ENCODE measurements at places on chromosomes 12 and 14. TPM values are rescaled to one million over a fixed set of nuclear protein-coding genes. Genes with fewer than 3 reads are reported as not detected.

GRCh38 chr14:102949801-102950451 is 27.5 kb downstream of the AMN start:
- no peak for DNase-seq

PRORP gene
- 44.8 TPM for total RNA-seq

- no peak for DNase-seq
Observed at GRCh38 chr14:65128096-65128495, 25.8 kb upstream of the MAX start.

DNA sequence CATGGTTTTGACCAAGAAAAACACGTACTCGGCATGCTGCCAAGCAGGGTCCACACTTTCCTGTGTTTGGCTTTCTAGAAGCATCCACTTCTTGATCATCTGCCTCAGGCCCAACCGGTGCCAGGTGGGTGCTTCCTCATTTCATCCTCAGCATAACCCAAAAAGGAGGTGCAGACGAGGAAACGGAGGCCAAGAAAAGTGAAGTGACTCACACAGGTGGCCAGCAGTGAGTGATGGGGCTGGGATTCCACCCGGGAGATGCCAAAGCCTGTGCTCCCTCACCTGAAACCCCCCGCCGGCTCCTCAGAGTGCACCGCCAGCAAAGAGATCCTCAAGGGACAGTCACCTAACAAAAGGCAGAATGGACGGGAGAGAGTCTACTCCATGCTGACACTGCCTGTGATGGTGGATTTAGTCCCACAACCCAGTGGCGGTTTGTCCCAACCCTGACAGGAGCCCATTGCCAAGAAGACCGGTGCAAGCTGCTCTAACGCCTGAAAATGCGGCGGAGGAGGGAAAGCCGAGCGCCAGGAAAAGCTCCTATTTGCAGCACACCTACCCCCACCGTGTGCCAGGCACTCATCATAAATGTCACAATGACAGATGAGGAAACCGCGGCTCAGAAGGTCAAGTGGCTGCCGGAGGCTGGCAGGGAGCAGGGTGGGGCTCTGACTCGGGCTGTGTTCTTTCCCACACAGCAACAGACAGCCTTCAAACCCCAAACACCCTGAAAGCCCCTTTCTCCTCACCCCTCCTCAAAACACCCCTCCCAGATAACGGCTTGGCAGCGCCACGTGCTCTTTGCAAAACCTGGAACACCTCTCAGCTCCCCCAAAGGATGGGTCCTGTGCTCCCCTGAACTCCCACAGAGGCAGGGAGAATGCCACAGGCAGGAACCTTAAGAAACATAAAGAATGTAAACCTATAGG is 18.8 kb downstream of the BCL11B start:
- no peak for DNase-seq

GRCh38 chr12:79655036-79655435 is 35.7 kb downstream of the PAWR start:
- no peak for DNase-seq

DNA sequence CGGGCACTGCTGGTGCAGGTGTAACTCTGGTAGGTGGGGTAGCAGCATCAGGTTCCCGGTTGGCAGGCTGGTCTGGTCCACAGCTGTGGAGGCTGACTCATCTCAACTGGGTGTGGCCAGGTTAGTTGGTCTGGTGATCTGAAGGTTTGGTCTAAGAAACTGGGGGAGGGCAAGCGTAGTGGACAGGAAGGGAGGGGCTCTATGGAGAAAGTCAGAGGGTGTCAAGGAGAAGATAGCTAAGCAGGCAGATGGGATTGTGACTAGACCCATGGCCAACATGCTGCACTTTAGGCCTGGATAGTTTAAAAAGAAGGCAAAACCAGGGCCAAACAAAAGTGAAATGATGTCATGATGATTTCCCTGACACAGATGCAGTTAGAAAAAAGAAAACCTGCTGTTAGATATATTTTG is 7.9 kb downstream of the TRIM9 start:
- DNase-seq, result no peak

DNA sequence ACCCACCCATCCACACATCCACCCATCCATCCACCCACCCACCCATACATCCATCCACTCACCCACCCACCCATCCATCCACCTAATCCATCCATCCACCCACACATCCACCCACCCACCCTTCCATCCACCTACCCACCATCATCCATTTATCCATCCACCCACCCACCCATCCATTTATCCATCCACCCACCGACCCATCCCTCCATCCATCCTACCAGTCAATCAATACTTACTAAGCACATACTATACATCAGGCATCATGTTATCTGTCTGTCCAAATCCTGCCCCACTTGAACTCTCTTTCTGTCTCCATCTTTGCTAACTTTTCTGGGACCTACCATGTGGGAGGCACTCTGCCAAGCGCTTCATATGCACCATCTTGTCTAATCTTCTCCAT is 15.4 kb downstream of the GALNT9 start:
- DNase-seq, result no peak

DNA sequence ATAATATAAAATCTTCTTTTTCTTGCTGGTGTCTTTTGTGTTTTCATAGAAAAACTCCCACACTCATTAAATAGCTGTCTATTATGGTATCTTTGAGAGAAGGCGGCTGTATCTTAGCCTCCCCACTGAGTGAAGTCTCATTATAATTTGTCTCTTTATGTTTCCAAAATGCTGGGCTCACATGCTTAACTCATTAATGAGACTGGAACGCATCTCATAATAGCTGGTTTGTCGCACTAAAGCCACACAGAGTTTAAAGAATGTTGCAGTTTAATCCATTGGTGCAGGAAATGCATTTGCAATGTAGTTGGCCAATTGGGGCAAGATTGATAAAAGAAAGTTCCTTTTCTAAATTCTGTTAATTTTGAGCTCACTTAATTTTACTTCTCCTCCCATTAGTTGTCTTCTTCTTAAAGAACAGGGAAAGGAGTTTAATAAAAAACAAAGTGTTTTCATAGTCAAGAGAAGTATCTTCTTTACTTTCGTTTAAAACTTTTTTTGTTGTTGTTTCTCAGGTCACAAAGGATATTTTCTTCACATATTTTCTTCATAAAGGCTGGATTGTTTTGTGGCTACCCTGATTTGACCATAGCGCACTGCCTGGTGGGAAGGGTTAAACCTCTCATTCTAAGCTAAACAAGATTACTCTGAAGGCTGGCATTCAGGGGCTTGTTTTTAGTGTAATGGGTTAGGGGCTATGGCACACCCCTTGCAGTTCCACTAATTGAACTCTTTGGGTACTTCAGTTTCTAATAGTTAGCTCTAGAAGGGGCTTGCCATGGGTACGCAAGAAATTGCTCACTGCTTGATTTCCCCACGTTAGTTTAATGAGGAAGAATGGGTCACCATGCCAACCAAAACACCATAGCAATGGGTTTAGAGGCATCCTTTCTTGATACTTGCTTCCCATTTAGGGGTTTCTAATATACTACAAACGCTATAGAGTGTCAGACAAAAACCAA is 197.0 kb downstream of the TMTC2 start:
- DNase-seq, result no peak

GRCh38 chr12:13073173-13073572 is 29.0 kb downstream of the FAM234B start:
- no peak for DNase-seq

DNA sequence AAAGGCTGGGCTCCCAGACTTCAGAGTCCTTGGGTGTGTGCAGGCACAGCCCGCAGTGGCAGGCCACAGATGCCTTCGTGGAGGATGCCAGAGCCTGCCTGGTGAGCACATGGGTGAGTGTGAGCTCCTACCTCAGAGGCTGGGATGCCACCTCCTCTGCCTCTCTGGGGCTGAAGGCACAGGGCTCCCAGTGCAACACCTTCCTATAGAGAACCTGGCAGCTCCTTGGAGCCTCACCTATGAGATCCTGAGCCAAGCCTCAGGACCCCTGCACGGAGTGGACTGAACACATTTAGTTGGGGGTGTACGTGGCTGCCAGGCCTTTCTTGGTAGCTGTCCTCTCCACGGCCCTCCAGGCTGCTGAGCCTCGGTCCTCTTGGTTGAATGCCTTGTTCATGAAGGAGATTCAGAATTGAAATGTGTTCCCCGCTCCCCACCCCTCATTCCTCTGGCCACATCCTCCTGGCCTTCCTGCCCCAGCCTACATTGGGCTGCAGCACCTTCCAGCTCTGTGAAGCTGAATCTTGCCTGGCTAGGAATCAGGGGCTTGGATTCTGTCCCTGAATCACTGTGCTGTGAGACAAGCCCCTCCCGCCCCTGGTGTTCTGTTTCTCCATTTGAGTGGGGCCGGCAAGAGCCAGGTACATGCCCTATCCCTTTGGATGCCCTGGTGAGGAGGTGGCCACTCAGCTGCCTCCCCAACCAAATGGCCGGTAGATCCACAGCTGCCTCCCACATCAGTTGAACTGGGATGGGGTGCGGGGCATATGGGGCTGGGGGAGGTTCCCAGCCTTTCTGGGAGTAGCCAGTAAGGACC is 38.7 kb upstream of the TRAF3 start:
- no peak for DNase-seq

CFAP251 gene
- 2.9 TPM for total RNA-seq

DNA sequence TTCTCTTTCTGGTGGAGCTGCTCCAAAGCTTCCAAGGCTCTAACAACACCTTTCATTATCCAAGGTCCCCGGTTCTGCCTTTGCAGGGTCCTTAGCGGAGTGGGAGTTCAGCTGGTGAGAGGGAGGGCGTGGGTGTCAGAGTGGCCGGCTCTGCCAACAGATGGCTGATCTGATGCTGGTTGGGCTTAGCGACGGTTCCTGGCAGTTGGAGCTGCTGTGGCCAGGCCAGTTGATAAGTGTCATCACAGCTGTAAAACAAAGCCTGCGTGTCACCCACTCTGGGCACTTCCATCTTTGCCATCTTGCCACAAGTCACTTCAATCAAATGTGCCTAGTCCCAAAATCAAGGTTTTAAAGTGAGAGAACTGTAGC is 36.3 kb downstream of the RIN3 start:
- no peak for DNase-seq

KLRG1 gene
- 9.1 TPM for total RNA-seq

- no peak for DNase-seq
Observed at GRCh38 chr12:19039515-19039914, 90.0 kb upstream of the PLEKHA5 start.

- peak; percentile 75 for DNase-seq
Observed at GRCh38 chr12:51217133-51217967, 512 bp downstream of the POU6F1 start.

ACOT4 gene
- total RNA-seq, result 0.80 TPM

DTX1 gene
- total RNA-seq, result 8.6 TPM

GRCh38 chr12:124940143-124940392 is 25.6 kb upstream of the UBC start:
- DNase-seq, result no peak

- DNase-seq, result no peak
Observed at GRCh38 chr12:57047981-57048380, 1.9 kb downstream of the MYO1A start.

DNA sequence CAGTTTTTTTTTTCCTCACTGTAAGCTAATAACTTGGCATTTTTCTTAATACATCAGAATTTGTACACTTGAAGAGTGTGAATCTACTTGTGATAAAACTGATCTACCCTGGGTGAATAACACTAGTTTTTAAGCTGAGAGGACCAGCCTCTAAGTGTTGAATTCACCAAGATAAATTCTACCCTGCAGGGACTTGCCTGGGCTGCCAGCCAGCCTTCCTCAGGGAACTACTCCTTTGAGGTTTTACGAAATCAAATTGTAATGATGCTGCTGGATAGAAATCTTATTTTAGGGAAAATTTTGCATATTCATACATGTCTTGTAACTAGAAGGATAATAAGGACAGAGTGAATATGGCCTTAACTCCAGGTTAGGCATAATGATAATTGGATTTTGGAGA is 1.9 kb downstream of the MED21 start:
- DNase-seq, result no peak

DNA sequence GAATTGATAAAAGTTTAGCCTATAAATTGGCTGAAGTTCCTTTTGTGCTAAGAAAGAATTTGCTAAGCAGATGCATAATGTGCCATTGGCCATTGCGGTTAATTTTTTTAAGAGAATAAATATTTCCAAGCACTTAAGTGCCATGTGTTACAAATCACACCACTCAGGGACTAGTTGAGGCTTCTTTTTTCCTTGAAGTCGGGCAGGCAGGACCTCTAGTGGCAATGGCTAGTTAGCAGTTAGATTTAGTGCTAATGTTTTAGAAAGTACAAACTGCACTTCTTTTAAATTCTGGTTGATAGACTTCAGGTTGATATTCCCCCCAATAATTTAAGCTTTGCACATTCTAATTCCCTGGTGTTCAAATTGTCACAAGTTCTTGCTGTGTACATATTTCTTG is 294.3 kb downstream of the APAF1 start:
- DNase-seq, result no peak

GRCh38 chr14:100526632-100527031 is 60.6 kb downstream of the BEGAIN start:
- DNase-seq, result no peak

DNA sequence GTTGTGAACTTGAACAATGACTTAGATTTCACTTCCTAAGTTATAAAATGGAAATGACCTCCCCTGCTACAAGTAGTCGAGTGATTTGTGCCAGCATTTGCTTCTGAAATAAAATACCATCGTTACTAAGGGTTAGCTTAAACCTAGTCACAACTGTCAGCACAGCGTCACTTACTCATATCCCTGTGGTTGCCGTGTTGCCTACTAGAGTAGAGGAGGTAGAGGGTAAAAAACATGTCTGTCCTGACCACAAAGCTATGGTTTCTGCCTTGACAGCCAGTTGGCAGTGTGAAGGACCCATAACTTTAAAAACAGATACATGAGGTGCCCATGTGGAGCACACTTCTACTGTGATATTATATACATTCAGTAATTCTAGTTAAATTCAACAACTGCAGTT is 234.2 kb upstream of the RGS6 start:
- no peak for DNase-seq

DNA sequence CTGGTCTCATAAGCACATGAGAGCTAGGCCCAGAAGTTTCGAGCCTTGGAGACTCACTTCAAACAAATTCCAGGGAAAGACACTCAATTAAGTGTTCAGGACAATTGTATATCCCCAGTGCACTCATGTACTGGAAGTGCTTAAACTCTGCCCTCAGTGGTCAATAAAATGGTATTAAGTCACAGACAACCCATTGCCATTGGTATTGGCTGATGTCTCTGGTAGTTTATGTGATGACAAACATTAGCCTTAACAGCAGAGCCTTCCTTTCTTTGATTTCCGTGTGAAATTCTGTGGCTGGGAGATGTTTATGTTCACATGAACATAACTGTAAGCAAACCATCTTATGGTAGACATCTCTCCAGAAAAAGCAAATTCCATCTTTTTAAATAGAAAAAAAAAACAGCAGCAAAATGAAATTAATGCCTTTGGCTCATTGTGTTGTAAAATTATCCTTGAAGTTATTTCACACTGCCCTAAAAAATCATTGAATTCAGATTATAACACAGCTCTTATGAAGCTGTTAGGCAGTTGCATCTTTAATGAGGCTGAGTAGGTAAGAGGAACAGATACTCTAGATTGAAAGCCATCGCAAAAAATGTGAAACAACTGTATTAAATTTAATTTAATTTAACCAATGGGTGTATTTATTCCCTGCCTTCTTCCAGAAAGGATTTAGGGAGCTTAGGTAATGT is 216.2 kb upstream of the PLEKHG7 start:
- no peak for DNase-seq

GRCh38 chr14:89137526-89138163 is 279.4 kb downstream of the FOXN3 start:
- DNase-seq, result no peak

All from H1 (cell line).